ENCODE measurements at places on chromosomes 6 and 20.
A peak's percentile ranks its signal among the peaks of the same experiment; 100 is the strongest.

GRCh38 chr6:12478921-12479320, 188.8 kb downstream of the EDN1 start:
- no peak for DNase-seq

DNA sequence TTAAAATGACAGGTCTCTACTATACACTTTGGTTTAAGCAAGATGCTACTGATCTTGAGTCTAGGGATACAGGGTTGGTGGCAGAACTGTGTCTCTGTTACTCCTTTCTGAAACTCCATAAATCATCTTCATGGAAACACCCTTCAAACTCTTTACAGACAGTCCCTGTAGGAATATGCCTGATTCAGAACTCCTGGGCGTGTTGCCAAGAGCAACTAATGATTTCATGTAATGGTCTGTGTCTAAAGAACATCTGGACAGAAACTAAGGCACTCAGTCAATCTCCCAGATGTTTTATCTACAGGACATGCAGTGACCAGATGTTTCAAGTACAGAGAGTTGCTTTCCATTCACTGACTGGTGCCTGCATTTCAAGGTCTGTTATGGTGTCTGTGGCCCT, 464.4 kb upstream of the CHD6 start:
- DNase-seq: no peak

GRCh38 chr20:32772046-32772445, 9.9 kb downstream of the DNMT3B start:
- no peak for DNase-seq

DNA sequence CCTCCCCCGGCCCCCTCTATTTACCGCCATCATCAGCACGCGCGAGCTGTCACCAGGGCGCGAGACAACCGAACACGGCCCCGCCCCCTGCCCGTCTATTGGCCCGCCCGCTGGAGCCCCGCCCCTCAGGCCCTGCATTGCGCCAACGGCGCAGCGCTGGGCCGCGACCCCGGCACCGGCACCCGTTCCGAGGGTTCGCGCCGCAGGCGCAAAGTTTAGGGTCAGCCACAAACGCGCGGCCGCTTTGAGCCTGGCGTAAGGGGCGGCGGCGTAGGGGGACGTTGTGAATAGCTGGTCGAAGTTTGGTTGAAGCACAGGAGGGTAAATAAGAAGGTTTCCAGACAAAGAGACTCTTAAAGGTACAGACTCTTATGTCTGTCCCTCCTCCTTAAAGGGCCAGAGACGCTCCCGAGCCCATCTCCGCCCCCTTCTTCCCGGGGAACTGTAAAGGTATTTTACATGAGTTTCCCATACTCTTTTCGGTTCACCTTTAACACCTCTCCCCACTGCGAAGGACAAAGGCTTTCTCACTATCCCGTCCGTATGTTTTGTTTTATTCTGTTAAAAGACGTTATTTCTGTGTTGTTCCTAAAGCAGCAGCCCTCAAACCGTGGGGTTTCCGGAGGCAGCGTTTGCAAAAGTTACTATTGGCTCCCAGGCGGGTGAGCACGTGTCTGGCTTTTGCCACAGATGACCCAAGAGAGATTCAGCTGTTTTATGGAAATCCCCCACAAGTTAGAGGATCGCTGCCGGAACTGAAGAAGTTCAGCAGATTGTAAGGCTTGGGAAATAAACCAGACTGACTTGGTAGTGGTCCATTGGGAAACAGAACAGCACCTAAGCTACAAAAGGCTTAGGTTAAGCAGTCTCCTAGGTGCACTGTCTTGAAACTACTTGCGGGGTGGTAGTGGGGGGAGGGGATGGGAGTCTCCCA, at the start of gene USP49:
TSS of gene USP49 (minus strand) at position 76 of the 934 bp plus-strand sequence. CDS start 88,392 bp downstream, outside the sequence.
- DNase-seq: peak; percentile 95

DNA sequence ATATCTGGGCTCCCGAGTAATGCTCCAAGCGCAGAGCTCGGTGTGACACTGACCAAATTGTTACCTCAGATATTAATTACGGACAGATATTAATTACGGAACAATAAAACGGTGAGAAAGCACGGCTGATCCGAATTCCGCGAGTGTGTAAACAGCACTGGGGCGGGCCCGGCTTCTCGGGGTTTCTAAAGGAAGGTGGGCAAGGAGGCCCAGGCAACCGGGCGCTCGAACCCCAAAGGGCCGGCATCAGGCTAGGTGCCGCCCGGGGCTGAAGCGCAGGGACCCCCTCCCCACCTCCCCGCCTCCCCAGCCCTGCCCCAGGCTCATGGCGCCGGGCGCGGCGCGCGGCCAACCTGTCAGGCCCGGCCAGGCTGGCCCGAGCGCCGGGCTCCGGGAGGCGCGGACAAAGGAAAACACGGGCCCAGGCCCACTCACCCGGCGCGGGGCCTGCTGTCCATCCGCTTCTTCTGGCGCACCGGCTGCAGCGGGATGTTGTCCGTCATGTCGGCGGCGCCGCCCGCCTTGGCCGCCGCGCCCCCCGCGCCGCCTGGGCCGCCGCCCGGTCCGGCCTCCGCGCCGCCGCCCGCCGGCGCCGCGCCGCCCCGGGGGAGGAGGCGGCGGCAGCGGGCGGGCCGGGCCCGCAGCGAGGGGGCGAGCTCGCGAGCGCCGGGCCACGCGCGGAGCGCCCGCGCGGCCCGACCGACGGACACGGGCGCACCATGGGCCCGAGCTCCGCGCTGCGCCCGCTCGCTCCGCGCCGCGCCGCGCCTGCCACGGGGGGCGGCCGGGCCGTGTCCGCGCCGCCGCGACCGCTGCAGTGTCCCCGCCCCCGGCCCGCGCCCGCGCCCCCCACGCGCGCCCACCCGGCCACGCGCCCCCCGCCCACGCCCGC, at the start of gene ATP9A:
TSS of gene ATP9A (minus strand) at position 524 of the 892 bp plus-strand sequence. CDS start at position 503, 21 bp downstream.
- peak; percentile 70 for DNase-seq

GRCh38 chr20:4651536-4651935, 70.2 kb upstream of the PRND start:
- DNase-seq: no peak

DNA sequence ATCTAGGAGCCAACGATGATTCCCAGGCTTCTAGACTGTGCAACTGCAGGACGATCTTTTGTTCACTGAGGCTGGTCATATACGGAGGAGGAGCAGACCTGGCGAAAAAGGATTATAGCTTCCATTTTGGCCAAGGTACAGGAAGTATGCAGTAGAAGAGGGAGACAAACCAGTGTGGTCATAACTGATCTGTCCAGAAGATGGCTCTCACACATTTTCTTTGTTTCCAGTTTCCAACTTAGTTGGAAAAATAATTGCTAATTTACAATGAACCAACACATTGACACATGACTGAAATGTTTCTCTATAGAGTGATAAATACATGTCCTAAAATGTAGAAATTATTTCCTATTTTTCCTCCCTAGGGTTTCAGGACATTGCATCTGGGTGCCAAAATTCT, 364.1 kb upstream of the BTBD3 start:
- peak; percentile 23 for DNase-seq

GRCh38 chr6:111973118-111973761, 80.7 kb upstream of the CCN6 start:
- DNase-seq: peak; percentile 69
